ENCODE measurements at places on chromosomes 11 and 22.

DNA sequence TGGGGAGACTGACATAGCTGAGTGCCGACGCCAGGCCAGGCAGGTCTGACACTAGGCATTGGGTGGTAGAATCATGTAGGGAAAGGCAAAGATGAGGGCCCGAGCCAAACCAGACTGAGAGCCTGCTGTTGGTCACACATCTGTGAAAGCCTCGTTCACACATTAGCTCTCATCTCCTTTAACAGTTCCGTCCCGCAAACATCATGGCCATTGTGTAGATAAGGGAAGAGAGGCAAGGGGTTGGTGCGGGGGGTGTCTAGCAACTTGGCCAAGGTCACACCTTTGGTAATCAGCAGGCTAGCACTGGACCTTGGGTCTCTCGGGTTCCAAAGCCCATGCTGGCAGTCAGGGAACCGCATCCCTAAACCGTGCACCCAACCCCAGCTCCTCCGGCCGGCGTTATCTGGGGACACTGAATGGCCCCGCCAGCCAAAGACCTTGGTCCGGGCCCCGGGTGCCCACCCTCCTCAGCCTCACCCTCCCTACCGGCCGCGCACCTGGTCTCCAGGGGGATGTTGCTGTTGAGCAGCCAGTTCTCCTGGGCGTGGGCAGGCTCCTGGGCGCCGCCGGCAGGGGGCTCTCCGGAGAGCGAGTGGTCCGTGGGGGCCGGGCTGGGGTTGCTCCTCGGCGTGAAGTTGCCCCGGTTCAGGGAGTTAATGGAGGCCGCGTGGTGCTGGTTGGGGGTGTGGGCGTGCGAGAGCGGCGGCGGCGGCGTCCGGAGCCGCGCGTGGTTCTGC is 328.3 kb upstream of the NARS2 start:
- H3K27me3 ChIP-seq: no peaks in the 10 kb centered on the region
- no peaks in the 10 kb centered on the region for H3K4me1 ChIP-seq
- H3K36me3 ChIP-seq: no peaks in the 10 kb centered on the region
- no peak overlapping the region for H3K4me3 ChIP-seq
- DNase-seq: no peak

GRCh38 chr11:85779956-85780640 is 30.8 kb downstream of the SYTL2 start:
- DNase-seq: no peak
- H3K36me3 ChIP-seq: no peaks in the 10 kb centered on the region
- no peak overlapping the region for H3K4me3 ChIP-seq
- H3K4me1 ChIP-seq: no peaks in the 10 kb centered on the region
- no peaks in the 10 kb centered on the region for H3K27me3 ChIP-seq
- no peak overlapping the region for H3K27ac ChIP-seq

DNA sequence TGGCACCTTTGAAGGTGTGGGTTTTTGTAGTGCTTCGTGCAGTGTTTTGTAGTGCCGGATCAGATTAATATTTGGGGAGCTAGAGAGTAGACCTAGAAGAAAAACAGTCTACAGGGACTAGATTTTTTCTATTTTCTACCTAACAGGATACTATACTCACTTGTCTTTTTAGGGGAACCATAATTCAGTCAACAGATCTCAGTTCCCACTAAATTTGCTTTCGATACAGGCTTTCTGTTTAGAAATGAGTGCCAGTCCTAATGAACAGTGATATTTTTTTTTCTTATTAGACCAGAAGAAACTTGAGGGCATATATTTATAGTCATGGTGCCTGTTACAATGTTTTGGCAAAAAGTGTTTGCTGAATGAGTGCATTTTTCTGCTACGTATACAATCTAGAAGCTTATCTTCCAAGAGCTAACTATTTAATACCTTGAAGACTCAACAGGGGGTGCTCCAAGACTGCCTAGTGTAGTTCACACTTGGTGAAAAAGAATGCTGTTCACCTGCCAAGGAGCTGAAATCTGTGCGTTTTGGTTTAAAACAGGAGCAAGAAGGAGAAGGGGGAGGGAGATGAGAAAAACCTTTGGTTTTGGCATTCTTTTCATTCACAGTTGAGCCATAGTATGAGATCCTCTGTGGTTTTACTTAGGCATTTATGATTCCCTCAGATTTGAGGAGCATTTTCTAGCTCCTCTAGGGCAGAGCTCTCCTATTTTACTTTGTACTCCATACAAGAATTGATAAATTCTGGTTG is 44.9 kb upstream of the VSTM5 start:
- no peaks in the 10 kb centered on the region for H3K36me3 ChIP-seq
- no peak overlapping the region for H3K27ac ChIP-seq
- no peak overlapping the region for H3K4me3 ChIP-seq
- no peak for DNase-seq
- no peaks in the 10 kb centered on the region for H3K4me1 ChIP-seq

- DNase-seq: no peak
- peaks cover 8% of the 10 kb centered on the region for H3K4me1 ChIP-seq
- peaks cover 9% of the 10 kb centered on the region for H3K27me3 ChIP-seq
- no peak overlapping the region for H3K4me3 ChIP-seq
- no peak overlapping the region for H3K27ac ChIP-seq
Observed at GRCh38 chr11:130451231-130452019, 3.0 kb downstream of the ADAMTS15 start.

DNA sequence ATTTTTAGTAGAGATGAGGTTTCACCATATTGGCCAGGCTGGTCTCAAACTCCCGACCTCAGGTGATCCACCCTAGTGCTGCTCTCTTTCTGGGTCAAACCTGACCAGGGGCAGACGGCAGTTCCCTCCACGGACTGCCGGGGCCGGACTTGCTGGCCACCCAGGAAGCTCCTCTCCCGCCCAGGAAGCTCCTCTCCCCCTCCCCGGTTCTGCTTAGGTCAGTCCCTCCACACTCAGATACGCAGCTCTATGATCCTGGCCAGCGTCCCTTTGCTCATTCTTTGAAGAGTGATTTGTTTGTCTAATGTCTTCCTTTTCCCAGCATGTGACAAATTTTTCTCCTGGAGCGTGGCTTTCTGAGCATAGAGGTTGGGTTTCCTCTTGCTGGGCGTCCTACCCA is 125.3 kb upstream of the B3GAT1 start:
- no peaks in the 10 kb centered on the region for H3K36me3 ChIP-seq
- H3K27ac ChIP-seq: no peak overlapping the region
- H3K4me3 ChIP-seq: no peak overlapping the region
- DNase-seq: peak; percentile 31
- no peaks in the 10 kb centered on the region for H3K4me1 ChIP-seq

DNA sequence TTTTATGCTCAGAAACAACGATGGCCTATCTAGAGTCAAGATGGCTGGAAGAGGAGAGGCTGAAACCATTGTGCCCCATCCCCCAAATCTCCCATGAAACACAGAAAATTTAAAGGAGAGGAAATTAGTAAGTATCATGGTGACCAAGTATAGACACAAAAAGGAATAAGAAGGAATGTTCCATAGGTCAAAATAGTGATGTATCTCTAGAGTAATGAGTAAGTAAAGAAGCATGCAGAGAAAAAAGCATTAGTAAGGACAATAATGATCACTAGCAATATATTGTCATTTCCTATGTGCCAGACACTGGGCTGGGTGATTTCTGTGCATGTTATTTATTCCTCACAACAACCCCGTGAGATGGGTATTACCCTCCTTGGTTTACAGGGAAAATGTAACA is 2.6 kb upstream of the SLC22A24 start:
- no peaks in the 10 kb centered on the region for H3K4me1 ChIP-seq
- no peaks in the 10 kb centered on the region for H3K27me3 ChIP-seq
- DNase-seq: no peak
- no peak overlapping the region for H3K4me3 ChIP-seq

DNA sequence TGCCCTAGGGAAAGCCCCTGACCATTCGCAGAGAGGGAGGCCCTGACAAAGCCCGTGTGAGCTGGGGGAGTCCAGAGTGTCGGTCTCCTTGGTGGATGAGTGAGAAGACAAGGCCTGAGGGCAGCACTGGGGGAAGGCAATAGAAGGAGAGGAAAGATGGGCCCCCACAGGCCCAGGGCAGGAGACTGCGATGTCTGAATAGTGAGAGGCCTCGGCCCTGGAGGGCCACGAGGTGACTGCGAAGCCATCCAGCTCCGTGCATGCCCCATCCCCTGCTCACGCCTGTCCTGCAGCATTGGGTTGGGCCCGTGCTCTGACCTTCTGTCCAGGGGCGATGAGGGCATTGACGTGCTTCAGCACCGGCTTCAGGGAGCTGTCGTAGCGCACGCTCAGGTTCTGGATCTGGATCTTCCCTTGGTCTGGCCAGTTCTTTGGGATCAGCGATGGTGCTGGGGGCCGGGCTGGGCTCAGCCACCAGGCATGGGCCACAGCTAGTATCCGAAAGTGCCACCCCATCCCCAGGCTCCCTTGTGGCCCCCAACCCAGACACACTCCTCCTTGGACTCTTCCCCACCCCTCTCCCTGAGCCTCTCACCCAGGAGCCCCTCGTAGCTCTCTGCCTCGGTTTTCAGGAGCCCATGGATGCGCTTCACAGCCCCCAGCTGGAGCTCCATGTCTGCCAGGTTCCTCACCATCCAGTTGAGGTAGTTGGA is 8.3 kb upstream of the KCNJ11 start:
- H3K27me3 ChIP-seq: no peaks in the 10 kb centered on the region
- H3K4me1 ChIP-seq: no peaks in the 10 kb centered on the region
- no peaks in the 10 kb centered on the region for H3K36me3 ChIP-seq
- H3K4me3 ChIP-seq: no peak overlapping the region
- no peak overlapping the region for H3K27ac ChIP-seq
- DNase-seq: no peak

GRCh38 chr11:3202305-3202704 is 16.3 kb downstream of the MRGPRG start:
- 0 out of 2 replicates have a peak overlapping the region, but pooled peaks have one; percentile 60 for H3K4me3 ChIP-seq
- no peak overlapping the region for H3K27ac ChIP-seq
- H3K4me1 ChIP-seq: peaks cover 4% of the 10 kb centered on the region
- no peaks in the 10 kb centered on the region for H3K36me3 ChIP-seq
- no peak for DNase-seq

DNA sequence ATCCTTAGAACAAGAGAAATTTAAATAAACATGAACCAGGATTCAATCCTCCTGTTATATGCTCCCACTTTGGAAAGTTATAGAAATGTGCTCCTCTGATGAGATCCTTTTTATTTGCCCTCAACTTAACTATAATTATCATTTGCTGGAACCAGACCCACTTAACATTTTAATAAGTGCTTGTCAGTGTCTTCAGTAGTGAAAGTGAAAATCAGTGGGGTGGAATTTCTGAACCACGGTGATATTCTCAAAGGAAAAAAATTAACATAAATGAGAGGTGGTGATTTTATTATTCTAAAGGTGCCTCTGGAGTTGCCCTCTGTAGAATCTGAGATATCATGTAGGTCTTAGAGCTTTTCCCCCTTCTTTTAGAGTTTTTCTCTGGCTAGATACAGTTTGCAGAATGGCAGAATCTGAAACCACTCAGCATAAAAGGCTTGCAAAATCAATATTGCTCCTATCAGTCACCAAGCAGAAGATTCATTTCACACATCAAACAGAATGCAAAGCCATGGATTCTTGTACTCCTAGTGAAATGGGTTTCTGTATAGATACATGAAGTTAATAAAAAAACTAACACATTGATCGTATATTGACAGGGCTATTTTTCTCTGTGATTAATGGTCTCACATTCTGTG is 213.2 kb downstream of the LUZP2 start:
- H3K27ac ChIP-seq: no peak overlapping the region
- no peak for DNase-seq
- no peak overlapping the region for H3K4me3 ChIP-seq
- H3K27me3 ChIP-seq: no peaks in the 10 kb centered on the region
- no peaks in the 10 kb centered on the region for H3K4me1 ChIP-seq

DNA sequence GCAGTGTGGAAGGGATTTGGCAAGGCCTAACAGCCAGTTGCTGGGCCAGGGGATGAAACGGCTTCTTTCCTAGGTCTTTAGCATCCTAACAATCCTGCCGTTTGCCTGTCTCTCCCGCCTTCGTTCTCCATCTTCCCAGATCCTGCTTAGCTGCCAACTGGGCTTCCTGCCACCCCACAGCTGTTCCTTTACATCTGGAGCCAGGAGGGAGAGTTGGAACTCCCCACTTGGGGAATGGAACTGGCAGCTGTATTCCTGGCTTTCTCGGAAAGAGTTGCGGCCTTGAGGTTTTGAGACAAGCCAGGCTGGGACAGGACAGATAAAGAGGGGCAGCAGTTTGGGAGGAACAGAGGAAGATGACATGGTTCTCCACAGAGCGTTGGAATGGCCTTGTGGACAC is 59.6 kb downstream of the ST3GAL4 start:
- no peak for DNase-seq
- no peaks in the 10 kb centered on the region for H3K27me3 ChIP-seq
- no peaks in the 10 kb centered on the region for H3K36me3 ChIP-seq
- H3K4me1 ChIP-seq: no peaks in the 10 kb centered on the region
- no peak overlapping the region for H3K27ac ChIP-seq
- H3K4me3 ChIP-seq: no peak overlapping the region

DNA sequence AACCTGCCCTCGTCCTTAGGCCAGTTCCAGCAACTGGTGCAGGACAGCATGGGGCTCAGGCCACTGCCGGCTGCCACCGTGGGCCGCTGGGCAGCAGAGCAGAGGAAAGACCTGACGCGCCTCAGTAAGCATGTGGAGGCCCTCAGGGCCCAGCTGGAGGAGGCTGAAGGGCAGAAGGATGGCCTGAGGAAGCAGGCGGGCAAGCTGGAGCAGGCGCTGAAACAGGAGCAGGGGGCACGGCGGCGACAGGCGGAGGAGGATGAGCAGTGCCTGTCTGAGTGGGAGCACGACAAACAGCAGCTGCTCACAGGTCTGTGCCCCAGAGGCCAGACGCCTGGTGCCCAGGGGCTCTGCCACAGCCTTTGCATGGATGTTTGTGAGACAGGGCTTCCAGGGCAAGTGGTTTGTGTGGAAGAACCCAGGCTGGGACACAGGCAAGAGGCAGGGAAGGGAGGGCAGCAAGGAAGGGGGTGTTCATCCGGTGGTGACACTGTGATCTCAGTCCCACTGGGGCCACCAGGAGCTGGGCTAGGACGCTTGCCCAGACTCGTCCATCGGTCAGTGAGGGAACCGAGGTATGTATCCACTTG is 13.9 kb downstream of the CCDC157 start:
- DNase-seq: no peak
- no peaks in the 10 kb centered on the region for H3K27me3 ChIP-seq
- no peaks in the 10 kb centered on the region for H3K4me1 ChIP-seq
- no peak overlapping the region for H3K27ac ChIP-seq

GRCh38 chr11:43071338-43071737 is 240.5 kb upstream of the API5 start:
- DNase-seq: no peak
- no peaks in the 10 kb centered on the region for H3K4me1 ChIP-seq
- H3K27ac ChIP-seq: no peak overlapping the region
- no peaks in the 10 kb centered on the region for H3K27me3 ChIP-seq
- H3K36me3 ChIP-seq: no peaks in the 10 kb centered on the region

Measured in H1 (cell line).